ENCODE measurements at places on chromosomes 2 and 18.

GRCh38 chr18:3830604-3831003 is 380.6 kb downstream of the TGIF1 start:
- DNase-seq = no peak

DNA sequence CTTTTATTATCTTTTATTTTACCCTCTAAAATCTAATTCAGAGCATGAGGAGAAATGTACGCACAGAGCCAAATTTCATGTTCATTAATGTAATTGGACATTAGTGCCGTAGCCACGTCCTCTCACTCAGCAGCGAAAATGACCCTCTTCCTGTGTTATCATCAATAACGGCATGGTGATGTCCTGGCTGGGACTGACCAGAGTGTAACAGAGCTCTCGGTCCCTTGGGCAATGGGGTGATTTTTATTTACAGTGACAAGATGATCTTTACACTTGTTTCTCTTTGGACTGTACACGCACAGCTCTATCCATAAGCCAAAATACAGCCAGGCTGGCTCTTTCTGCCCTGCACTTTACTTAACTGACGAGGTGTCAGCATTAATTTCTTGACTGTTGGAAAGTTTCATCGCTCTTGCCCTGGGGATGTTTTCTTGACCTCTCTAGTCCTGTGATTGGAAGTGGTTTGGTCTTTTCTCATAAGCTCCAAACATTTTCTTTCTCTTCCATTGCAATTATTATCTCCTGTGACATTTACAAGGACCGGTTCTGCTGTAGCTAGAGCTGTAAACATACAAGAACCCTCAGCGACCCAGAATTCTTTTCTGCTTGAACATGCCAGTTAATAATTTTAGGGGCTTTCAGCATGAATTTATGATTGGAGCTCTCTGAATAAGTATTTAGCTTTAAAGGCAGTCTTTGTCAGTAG is 308.0 kb upstream of the PIK3C3 start:
- no peak for DNase-seq

DNA sequence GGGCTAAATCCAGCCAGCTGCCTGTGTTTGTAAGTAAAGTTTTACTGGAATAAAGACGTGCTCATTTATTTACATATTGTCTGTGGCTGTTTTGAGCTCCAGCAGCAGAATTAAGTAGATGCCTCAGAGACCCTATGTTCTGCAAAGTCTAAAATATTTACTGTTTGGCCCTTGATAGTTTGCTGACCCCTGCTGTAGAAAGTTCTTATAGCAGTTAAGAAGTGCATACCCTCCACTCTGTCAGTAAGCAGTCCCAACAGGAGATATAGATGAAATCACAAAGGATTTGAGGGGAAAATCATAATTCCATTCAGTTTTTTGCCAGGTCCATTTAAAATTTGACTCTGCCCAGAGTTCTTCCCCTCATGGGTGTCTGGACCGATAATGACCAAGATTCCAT is 50.1 kb upstream of the ITM2C start:
- no peak for DNase-seq

- no peak for DNase-seq
Measured at GRCh38 chr2:153558247-153558646, 79.7 kb upstream of the RPRM start.

DNA sequence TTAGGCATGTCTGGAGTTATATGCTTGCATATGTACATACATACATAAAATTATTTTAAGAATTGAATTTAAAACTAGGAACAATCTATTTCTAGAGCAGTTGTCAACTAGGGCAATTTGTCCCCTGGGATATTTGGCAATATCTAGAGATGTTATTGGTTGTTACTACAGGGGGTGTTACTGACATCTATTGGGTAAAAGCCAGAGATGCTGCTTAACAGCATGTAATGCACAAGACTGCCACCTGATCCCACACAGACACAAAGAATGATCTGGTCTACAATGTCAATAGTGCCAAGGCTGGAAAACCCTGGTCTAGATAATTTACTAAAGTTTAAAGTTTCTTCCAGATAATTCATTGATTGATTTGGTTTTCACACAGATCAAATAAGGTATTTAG is 185.3 kb downstream of the NYAP2 start:
- no peak for DNase-seq

DNA sequence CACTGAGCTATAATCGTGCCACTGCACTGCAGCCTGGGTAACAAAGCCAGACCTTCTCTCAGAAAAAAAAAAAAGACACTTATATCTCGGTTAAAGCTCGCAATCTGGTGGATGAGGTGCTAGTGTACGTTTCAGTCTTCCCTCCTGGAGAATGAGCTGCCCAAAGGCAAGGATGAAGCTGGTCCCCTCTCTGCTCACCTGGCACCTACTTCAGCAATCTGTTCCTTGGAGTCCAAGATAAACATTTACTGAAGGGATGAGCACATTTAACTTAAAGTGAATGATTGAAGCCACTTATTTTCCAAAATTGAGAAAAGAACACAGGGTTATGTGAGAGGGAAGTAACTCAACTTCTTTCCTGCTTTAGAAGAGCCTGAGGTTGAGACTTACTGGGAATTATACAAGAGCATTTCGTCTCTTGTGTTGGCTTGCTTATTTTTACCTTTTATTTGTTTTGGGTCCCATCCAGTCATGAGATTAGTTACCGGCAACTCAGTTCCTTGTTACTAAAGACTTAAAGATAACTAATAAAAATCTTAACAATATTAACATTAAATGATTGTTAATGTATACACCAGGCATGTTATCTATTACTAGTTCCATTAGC is 33.6 kb upstream of the COLEC12 start:
- DNase-seq = no peak

DNA sequence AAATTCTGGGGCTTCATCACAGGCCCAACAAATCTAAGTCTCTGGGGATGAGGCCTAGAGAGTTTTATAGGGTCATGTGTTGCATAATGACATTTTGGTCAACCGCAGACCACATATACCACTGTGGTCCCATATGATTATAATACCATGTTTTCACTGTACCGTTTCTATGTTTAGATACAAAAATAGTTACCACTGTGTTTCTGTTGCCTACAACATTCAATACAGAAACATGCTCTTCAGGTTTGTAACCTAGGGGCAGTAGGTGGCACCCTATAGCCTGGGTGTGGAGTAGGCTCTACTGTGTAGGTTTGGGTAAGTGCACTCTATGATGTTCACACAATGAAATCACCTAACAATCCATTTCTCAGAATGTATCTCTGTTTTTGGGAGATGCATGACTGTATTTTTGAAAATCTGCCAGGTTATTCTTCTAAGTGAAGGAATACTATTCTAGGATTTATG is 485.2 kb downstream of the PTPRM start:
- no peak for DNase-seq

GRCh38 chr2:69616755-69617154 is 26.8 kb downstream of the AAK1 start:
- DNase-seq = no peak

DNA sequence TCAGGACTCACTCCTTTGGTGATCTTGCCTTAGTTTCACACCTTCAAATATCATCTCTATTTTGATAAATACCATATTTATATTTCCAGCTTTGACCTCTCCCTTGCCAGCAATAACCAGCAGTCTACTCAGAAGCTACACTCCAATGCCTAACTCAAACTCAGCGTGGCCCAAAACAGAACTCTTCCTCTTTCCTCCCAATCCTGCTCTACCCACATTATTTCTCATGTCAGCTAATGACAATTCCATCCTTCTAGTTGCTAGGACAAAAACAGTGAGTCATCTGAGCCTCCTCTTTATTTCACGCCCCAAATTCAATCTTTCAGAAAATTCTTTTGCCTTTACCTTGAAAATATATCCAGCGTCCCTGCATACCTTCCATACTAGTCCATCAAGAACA is 23.5 kb downstream of the CYRIA start:
- DNase-seq = no peak

DNA sequence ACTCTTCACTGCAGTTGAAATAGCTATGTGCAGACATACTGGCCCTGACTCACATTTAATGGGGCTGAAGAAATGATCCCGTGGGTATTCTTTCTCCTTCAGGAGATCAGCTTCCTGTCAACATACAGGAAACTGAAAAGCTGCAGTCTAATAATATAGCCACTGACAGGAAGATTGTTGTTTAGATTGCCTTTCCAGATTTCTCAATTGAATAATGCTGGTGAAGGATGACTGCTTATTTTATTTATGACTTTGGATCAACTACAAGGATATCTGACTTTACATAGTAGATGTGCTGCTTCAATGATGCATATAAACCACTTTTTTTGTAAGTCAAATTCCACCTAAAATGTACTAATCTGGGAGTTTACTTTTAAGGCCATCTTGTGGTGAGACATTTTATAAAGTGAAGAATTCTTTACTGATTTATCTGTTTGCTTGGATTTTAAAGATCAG is 93.4 kb upstream of the MAP4K3 start:
- DNase-seq = no peak

DNA sequence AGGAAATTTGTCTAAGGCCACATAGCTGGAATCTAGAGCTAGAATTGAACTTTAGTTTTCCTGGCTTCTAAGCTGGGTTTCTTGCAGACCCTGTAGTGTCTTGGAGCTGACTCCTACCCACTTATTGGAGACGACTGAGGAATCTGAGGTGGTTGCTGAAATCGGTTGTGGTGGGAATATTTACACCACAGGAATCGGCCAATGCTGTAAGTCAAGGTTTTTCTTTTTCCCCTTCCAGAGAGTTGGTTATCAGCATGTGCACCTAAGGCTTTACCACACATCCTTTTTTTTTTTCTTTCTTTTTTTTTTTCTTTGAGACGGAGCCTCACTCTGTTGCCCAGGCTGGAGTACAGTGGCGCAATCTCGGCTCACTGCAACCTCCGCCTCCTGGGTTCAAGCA is 9.4 kb downstream of the CABLES1 start:
- DNase-seq = no peak

- DNase-seq = no peak
Measured at GRCh38 chr2:6948677-6949351, 31.6 kb downstream of the RNF144A start.

DNA sequence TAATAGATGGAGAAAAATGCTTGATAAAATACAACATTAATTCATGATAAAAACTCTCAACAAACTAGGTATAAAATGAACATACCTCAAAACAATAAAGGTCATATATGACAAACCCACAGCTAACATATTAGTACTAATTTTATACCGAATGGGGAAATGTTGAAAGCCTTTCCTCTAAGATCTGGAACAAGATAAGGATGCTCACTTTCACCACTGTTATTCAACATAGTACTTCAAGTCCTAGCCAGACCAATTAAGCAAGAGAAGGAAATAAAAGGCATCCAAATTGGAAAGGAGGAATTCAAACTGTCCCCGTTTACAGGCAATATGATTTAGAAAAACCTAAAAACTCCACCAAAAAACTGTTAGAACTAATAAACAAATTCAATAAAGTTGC is 61.5 kb upstream of the CTIF start:
- no peak for DNase-seq

GRCh38 chr18:49968644-49969309 is 155.4 kb upstream of the ACAA2 start:
- DNase-seq = no peak

DNA sequence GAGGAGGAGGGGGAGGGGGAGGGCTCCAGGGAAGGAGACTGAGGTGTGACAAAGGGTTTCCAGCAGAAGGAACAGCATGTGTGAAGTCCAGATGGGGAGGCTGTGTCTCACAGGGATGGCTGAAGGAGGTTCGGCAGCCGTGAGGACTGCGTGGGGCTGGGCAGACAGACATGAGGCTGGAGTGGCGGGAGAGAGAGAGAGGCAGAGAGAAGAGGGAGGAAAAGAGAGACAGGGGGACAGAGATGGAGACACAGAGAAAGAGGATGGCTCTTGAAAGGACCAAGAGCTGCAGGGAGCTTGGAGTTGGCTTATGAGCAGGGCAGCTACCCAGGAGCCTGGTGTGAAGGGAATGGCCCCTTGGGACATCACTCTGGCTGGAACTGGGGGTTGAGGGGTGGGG is 138.9 kb upstream of the ASB18 start:
- DNase-seq = no peak

- DNase-seq = no peak
Measured at GRCh38 chr18:36340246-36340645, 42.7 kb downstream of the FHOD3 start.

GRCh38 chr2:42307180-42307579 is 53.8 kb downstream of the COX7A2L start:
- no peak for DNase-seq

- no peak for DNase-seq
Measured at GRCh38 chr2:205733648-205734047, 51.3 kb downstream of the NRP2 start.

DNA sequence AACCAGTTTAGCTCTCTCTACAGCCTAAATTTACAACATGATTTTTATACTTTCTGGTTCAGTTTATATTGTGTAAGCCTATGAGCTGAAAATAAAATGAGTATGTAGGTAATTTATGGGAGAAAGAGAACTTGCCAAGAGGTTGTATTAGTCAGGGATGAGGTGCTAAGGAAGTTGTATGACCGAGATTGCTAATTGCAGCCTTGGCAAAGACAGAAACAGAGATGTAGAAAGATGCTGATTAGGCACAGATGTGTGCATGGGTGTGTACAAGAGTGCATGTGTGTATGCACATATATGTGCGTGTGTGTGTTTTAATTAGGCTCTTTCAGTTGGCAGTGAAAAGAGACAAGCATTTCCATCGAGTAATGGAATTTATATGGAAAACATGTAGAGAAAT is 213.9 kb downstream of the FBXO15 start:
- DNase-seq = no peak

DNA sequence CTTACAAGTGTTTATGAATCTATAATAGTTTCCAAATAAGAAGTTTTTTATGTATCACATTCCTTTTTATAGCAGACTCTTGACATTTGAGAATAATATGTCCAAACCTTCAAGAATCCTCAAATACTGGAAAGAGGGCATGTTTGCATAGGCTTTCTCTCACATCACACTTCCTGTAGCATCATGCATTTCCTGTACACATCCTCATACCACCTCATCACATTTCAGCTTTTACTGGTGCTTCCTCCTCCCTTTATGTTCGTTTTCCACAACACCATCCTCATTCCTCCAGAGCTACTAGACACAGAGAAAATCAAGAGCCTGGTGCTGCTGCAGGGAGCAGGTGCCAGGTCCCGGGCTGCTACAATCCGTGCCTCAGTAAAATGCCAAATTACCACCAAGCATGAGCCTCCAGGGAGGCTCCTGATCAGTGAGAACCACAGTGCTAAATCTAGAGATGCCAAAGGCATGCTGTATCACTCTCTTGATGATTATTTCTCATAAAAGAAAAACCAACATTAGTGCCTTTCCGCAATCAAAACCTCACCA is 137.7 kb upstream of the CYP1B1 start:
- no peak for DNase-seq

DNA sequence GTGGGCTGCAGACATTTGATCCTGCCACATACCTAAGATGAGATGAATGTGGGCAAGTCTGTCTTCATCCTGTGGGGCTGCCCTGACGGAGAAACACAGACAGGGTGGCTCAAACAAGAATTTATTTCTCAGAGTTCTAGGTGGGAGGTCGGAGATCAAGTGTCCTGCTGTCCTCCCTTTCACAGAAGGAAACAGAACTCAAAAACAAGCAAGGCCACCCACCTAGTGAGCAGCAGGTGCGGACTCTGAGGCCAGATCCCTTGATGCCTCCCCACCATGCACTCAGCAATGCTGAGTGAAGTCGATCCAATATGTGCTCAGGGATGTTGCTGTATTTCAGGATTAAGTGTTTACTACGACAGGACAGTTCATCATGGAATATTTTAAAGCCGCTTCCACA is 63.0 kb upstream of the SNTG2 start:
- DNase-seq = no peak

- DNase-seq = no peak
Measured at GRCh38 chr2:22554453-22554852, 830.5 kb upstream of the KLHL29 start.

GRCh38 chr2:120007851-120008250 is 5.0 kb upstream of the EPB41L5 start:
- DNase-seq = no peak

All from CD8-positive, alpha-beta T cell (primary cell).